A549 treated with RU486 at 1 μM for 4 hours (cell line): ENCODE measurements at places on chromosomes 1 and 21. TPM values are rescaled to one million over a fixed set of nuclear protein-coding genes. Genes with fewer than 3 reads are reported as not detected.

LDLRAD1 gene
- total RNA-seq = not detected in 5 replicates

OR2T29 gene
- total RNA-seq = not detected in 5 replicates

OXCT2 gene
- 0.32 to 0.60 TPM (median 0.52 TPM) in 5 replicates for total RNA-seq

CFAP107 gene
- total RNA-seq = not detected in 5 replicates

WDR64 gene
- not detected in 5 replicates for total RNA-seq

IQCC gene
- 1.8 to 2.7 TPM (median 2.1 TPM) in 5 replicates for total RNA-seq
